ENCODE measurements at places on chromosomes 11 and 22.

GRCh38 chr22:32232191-32232830 is 22.8 kb downstream of the SLC5A4 start:
- no peak for DNase-seq

DNA sequence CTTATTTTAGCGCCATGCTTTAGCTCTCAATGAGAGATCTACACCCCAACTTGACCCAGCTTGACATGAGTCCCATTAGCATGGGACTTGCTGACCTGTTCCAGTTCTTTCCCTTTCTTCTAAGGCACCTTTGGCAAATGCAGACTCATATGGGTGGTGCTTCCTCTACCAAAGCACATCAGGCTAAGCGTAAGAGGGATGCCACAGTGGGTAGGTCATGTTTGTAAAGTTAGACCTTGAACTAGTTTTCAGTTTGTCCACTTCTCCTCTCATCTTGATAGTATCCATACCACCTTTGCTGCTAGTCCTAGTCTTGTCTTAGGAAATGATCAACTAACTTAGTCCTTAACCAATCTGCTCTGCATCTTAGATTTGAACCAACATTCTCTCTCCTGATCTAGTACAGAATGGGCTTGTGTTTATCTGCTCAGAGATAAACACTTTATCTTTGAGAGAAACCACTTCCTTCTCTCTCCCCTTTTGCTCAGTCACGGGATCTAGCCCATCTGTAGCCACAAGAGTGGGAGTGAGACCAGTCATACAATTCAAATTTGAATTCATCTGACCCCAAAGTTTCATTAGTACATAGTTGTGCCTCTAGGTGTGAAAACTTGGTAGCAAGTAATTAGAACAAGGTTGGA is 72.1 kb upstream of the CD44 start:
- DNase-seq: peak; percentile 46

DNA sequence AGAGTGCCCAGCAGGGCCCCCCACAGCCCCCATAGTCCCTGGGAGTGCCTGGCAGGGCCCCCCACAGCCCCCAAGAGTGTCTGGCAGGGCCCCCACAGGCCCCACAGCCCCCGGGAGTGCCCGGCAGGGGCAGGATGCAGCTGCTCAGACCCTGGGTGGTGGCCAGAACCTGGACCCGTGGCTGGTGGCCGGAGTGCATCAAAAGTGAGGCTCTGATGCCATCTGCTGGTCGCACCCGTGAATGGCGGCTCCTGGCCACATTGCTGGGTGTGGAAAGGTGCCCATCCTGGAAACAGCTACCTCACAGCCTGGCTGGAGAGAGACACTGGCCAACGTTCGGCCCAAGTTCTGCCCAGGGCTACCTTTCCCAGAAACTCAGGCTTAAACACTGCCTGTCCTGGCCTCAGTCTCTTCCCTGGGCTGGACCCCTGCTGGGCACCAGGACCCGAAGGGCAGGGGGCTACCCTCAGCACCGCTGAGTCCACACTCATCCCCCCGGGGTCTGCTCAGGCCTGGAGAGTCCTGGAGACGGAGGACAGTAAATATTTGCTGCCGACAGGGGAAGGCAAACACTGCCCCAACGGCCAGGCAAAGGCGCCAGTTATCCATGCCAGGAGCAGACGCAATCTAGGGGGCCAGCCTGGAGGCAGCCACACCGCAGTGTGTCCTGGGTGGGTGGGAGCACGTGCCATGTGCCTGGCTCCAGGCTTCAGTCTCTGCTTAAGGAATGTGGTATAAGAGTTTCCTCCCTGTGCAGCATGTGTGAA is 4.4 kb downstream of the INS start:
- DNase-seq: peak; percentile 53

GRCh38 chr11:18700375-18700774 is 1.8 kb downstream of the TMEM86A start:
- DNase-seq: no peak

DNA sequence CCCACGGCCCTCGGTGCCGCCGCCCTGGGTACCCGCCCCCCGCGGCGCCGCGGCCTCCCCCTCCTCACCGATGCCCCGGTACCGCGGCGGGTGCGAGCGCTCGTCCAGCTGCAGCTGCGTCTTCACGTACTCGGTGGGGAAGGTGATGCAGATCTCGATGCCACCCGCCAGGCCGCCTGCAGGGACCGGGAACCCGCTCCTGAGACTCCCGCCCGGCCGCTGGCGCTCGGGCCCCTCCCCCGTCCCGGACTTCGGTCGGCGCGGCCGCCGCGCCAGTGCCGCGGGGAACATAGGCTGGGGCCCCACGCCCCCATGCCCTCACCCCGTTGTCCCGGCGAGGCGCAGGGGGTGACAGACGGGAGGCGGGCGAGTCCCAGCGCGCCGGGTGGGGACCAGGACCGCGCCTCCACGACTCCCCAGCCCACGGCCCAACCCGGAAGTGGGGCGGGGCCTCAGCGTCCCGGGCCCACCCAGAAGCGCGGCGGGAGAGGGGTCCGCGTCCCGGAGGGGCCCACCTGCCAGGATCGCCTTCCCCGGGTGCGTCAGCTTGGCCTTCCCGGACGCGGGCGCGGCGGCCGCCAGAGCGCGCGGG is 375 bp downstream of the SLC25A1 start:
- peak; percentile 72 for DNase-seq

- DNase-seq: no peak
These were observed 32.3 kb downstream of the ADAMTS15 start for GRCh38 chr11:130480711-130481140.

GRCh38 chr22:26848244-26848920 is 191.0 kb downstream of the MIAT start:
- DNase-seq: no peak

- DNase-seq: no peak
These were observed 6.3 kb upstream of the ZC3H12C start for GRCh38 chr11:110086892-110087309.
